ENCODE measurements at places on chromosomes 12 and 14.

GRCh38 chr12:130081117-130081805 lies 81.0 kb upstream of the FZD10 start:
- DNase-seq = no peak
- H3K36me3 ChIP-seq = no peaks in the 10 kb centered on the region
- H3K27ac ChIP-seq = no peak overlapping the region
- H3K27me3 ChIP-seq = no peaks in the 10 kb centered on the region

DNA sequence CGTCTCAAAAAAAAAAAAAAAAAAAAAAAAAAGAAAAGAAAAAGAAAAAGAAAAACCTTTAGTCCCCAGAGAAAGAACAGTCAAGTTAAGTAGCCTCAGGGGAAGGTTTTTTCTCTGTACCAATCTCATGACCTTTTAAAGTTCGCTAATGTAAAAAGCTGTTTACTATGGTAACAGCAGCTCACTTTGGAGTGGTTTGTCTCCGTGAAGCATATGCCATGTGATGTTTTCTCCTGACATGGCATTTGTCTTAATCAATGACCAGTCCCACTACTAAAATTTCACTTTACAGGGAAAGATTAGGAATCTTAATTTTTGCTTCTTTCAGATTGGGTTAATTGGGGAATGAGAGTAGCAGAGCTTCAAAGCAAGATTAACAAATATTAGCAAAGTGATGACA lies 4.3 kb downstream of the RNF212B start:
- no peak overlapping the region for H3K4me3 ChIP-seq
- H3K4me1 ChIP-seq = peaks cover 5% of the 10 kb centered on the region
- H3K36me3 ChIP-seq = no peaks in the 10 kb centered on the region
- no peaks in the 10 kb centered on the region for H3K27me3 ChIP-seq
- DNase-seq = no peak

DNA sequence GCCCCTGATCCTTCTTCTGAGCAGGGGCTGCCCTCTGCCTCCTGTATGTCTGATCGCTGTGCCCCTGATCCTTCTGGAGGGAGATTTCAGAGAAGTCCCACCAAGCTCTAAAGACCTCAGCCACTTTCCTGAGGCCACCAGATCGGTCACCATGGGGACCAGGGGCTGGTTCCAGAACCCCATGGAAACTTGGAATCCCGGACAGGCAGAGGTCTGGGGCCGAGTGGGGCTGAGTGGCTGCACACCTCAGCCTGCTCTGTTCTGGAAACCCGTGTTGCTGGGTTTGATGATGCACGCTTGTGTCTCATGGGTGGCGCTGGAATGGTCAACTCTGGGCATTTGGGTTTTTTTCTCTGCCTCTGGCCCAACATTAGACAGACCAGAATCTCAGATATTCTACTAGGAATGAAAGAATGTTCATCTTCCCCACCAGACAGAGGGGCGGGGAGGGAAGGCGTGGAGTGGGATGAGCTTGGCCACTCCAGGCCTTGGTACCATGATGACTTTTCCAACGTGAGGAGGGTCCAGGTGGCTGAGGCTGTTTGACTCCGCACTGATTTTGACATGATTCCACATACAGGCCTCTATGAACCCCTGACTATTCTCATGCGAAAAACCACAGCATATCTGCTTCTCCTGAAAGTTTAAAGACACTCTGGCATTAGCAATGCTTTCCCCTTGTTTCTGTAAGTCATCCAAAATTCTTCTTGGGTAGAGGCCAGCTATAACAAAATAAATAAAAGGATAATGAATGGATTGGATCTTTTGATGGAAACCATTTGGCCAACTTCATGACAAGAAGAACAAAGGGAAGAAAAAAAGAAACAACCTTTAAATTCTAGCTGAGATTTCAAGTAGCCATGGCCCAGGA lies 114.5 kb downstream of the ADGRD1 start:
- no peak for DNase-seq
- no peak overlapping the region for H3K4me3 ChIP-seq
- H3K36me3 ChIP-seq = no peaks in the 10 kb centered on the region
- H3K27ac ChIP-seq = no peak overlapping the region

GRCh38 chr12:12930633-12931219 lies 21.2 kb downstream of the GPRC5D start:
- no peaks in the 10 kb centered on the region for H3K36me3 ChIP-seq
- H3K27me3 ChIP-seq = no peaks in the 10 kb centered on the region
- DNase-seq = no peak
- H3K4me1 ChIP-seq = no peaks in the 10 kb centered on the region
- H3K27ac ChIP-seq = no peak overlapping the region

GRCh38 chr12:89781946-89782550 lies 73.4 kb upstream of the ATP2B1 start:
- no peak overlapping the region for H3K4me3 ChIP-seq
- no peaks in the 10 kb centered on the region for H3K36me3 ChIP-seq
- no peaks in the 10 kb centered on the region for H3K27me3 ChIP-seq

- no peaks in the 10 kb centered on the region for H3K36me3 ChIP-seq
- H3K4me3 ChIP-seq = no peak overlapping the region
- H3K4me1 ChIP-seq = no peaks in the 10 kb centered on the region
- no peaks in the 10 kb centered on the region for H3K27me3 ChIP-seq
Measured at GRCh38 chr14:92914087-92914656, 8.8 kb upstream of the CHGA start.
